ENCODE measurements at places on chromosomes 4 and X.
A peak's percentile ranks its signal among the peaks of the same experiment; 100 is the strongest.

DNA sequence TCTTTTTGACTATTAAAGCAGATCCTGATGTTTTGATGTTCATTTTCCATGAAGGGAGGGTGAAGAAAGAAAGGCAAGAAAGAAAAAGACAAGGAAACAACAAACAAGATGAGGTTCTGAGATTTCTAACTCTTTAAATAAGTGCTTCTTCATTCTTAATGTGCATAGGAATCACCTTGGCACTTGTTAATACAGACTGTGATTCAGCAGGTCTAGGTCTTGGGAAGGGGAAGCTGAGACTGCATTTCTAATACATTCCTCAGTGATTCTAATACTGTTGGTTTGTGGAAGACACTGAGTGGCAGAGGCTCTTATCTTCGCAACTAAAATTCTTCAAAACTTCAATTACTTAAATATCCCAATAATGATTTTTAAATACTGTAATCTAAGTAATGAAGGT, 95.2 kb upstream of the NAP1L5 start:
- no peak for DNase-seq

- DNase-seq = no peak
Measured at GRCh38 chr4:76881375-76881774, 16.6 kb downstream of the SOWAHB start.

DNA sequence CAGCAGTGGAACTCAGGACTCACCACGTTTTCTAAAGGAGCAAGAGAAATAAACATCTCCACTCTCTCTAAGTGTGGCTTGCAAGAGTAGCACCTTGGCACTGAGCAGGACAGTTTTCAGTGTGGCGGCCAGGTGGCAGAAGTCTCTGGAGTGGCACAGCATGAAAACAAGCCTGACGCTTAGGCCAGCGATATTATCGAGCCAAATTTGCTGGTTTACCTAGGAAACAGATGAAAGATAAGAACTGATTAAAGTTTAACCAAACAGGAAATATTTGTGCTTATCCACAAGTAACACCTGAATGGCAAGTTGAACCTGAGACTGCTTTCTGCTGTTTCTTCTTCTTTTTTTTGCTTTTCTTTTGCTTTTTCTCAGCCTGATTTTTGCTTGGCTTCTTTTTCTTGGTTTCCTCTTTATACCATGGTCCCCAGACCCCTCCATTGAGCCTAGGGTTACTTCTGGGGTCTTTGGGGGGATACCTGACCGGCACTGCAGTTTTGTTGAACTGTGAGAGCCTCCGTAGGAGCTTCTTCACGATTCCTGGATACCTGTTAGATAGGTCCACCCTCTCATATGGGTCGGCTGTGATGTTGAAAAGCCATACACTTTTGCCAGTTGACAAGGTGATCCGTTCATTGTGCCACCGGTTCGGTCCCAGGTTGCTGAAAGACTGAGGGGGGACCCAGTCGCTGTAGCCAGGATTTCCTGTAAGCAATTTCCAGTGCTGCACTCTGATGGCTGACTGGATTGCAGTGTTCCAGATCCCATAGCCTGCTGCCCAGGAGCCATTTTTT, 77.3 kb downstream of the ARSJ start:
- DNase-seq = peak; percentile 65

- DNase-seq = no peak
Measured at GRCh38 chr4:1612278-1613098, 71.6 kb downstream of the FAM53A start.

DNA sequence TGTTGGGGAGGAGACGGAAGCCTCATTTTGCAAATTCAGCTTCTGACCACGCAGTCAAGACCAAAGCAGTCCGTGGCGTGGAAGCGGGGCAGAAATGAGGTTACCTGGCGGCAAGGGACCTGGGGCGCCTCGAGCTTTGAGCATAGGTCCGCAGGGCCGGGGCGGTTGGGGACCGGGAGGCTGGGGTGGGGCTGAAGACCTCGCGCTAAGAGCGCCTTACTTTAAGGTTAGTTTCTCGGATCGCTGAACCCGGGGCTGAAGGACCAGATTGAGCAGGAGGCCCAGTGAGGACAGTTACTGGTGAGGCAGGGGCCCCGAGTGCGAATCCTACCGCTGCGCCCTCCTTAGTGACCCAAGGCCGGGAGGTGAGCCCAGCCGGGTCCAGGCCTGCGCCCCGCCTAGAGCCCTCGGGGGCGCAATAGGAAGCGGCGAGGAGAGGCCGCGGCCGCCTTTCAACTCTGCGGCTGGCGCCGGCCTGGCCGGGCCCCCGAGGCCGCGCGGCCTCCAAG, 7.5 kb downstream of the MSX1 start:
- DNase-seq = no peak

- DNase-seq = no peak
Measured at GRCh38 chr4:5524446-5525299, 183.7 kb downstream of the EVC2 start.

GRCh38 chrX:106457802-106458201, 154.0 kb upstream of the RADX start:
- no peak for DNase-seq

- no peak for DNase-seq
Measured at GRCh38 chrX:151825007-151825406, 87.7 kb upstream of the MAGEA4 start.

- DNase-seq = no peak
Measured at GRCh38 chr4:170391066-170391740, 301.4 kb upstream of the AADAT start.

DNA sequence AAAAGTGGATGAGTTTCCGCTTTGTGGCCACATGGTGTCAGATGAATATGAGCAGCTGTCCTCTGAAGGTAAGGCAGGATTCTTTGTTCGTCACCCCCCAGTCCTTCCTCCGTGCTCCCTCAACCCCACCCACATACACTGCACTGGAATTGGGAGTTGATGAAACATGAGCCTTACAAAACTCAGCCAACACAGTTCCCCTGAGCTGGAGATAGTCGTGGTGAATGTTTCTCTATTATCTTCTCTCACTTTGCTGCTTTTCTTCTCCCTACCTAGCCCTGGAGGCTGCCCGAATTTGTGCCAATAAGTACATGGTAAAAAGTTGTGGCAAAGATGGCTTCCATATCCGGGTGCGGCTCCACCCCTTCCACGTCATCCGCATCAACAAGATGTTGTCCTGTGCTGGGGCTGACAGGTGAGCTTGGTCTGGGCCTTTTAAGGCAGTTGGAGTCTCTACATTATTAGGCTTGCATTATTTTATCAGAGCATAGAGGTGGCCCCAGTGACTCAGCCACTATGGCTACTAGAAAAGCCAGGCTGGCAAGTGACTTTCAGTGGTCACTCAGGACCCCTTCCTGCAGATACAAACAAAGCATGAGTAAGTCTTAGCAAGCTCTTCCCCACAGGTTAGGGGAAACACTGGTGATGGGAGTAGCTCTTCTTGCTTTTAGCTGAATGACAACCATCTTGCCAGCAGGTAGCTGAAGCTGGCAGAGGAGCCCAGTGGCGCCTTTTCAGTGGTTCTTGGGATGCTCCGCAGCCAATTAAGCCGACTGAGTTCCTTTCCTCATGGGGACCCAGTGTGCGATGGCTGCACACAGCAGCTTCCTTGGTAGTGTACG, 1.6 kb downstream of the RPL10 start:
- no peak for DNase-seq

GRCh38 chrX:108412783-108413182, 25.4 kb downstream of the COL4A6 start:
- no peak for DNase-seq

DNA sequence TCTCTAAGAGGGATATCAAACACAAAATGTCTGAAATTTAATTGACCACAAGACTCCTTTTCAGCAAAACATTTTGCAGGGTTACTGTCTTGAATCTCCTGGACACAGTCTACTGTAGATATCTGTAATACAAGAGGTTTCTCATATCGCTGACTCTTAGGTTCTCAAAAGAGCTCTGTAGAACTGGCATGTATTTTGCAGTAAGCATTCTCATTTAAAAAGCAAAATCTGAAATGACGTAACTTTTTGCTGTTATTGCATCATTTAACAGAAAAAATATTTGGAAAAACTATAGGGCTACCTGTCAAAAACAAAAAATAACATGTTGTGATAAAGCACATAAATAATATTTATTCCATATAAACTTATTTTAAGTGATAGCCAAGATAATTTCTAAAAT, 114.2 kb downstream of the CDS1 start:
- DNase-seq = no peak

GRCh38 chrX:107738768-107739167, 36.8 kb downstream of the TSC22D3 start:
- no peak for DNase-seq

DNA sequence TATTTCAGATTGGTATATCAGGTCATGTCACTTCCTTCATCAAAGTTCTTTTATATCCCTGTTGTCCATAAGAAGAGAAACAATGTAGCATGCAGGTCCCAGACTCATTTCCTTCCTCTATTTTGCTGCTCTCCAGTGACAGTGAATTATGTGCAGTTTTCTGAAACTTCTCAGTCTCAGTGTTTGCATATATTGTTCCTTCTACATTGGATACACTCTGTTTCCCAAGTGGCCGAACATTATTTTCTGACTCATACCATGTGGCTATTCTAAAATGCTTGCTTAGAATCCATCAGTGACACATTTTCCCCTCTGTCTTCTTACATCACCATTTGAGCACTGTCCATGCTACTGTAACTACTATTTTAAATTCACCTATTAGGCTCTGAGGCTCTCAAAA, 305.7 kb downstream of the PDHA2 start:
- no peak for DNase-seq

DNA sequence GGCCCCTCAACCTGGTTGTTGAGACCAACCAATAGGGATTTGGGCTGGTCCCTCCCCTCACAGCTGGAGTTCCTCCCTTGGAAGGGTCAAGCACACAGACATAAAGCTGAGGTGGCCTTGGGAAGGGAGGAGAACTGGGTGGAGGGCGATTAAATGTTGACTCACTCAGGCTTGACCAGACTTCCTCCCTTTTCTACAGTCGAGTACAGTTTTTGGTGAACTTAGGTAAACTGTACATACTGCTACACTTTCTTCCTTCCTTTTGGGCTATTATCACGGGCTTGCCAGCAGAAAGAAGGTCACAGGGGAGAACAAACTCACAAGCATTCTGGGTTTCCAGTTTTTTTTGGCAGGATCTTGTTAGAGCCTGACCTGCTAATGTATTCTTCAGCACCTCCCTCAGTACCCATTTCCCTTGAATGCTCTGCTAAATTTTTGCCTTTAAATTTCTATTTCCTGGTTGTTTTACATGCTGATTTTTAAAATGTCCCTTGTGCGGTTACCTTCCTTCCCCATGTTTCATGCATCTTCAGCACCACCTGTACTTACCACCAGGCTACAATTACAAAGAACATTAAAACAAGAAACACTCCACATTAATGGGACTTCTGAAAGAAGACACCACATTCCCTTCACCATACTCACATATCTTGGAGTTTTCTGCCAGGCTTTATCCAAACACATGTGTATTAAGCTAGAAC, 135.2 kb upstream of the RASGEF1B start:
- DNase-seq = no peak

DNA sequence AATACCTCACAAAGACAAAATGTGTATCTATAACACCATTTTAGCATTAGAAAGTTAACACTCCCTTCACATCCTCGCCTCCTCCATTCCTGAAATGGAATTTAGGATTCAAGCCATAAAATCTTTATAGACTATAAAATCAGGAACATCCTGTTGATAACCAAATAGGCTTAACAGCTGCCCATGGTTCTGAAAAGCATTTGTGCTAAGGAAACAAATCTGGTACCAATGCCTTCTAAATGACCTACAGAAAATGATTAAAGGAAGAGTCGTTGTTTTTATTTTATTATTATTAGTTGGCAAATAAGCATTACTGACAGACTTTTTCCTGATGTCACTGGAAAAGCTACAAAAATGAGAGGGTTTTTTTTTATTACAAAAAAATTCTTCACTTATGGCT, 79.8 kb downstream of the PAPSS1 start:
- DNase-seq = no peak

GRCh38 chrX:23557070-23557469, 110.2 kb upstream of the PRDX4 start:
- DNase-seq = no peak

- no peak for DNase-seq
Measured at GRCh38 chrX:16873106-16873505, 2.9 kb upstream of the RBBP7 start.

DNA sequence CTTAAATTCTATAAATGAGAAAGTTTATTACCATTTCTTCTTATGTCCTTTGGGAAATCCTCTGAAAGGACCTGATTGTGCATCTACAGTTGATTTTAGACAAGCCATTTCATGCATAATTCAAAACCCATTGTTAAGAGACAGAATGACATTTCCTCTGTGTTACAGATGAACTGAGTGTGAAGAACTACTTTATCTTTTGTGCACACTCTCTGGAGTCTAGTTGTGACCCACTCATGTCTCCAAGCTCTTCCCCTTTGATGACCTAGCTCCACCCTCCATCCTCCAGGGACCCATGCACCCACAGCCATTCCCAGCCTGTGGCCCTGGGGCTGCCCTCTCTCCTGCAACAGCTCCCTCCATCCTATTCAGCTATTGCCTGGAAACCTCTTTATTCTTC, 57.5 kb upstream of the BMPR1B start:
- DNase-seq = no peak

GRCh38 chr4:1959104-1959384, 49.7 kb downstream of the NELFA start:
- no peak for DNase-seq

- no peak for DNase-seq
Measured at GRCh38 chr4:22921936-22922335, 229.2 kb downstream of the GBA3 start.

All from stimulated activated CD4-positive, alpha-beta T cell treated with anti-CD3 and anti-CD28 coated beads, Interleukin-4, amount 100 ng/mL, for 4 hours (primary cell).